Mammary epithelial cell (primary cell): ENCODE measurements at places on chromosomes 1 and 21.

DNA sequence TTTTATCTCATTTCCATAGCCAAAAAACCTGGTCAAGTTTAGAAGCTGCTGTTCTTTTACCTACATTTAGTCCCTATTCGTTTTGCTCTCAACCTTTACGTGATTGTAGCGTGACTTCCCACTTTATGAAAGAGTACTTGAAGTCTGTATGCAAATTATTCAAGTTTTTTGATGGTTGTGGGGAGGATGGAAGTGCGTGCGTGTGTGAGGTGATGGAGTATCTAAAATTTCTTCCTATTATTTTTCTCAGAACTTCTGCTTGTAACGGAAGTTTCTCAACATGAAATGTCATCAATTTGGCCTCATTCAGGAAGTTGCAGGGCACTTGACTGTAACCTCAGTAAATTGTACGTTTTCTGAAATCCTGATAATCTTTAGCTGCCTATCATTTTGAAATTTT lies 64.0 kb downstream of the SAMSN1 start:
- no peak for DNase-seq

- DNase-seq: no peak
These were observed 19.3 kb downstream of the TEX38 start for GRCh38 chr1:46690931-46691421.

GRCh38 chr1:2946999-2947690 lies 74.1 kb upstream of the ACTRT2 start:
- no peak for DNase-seq

DNA sequence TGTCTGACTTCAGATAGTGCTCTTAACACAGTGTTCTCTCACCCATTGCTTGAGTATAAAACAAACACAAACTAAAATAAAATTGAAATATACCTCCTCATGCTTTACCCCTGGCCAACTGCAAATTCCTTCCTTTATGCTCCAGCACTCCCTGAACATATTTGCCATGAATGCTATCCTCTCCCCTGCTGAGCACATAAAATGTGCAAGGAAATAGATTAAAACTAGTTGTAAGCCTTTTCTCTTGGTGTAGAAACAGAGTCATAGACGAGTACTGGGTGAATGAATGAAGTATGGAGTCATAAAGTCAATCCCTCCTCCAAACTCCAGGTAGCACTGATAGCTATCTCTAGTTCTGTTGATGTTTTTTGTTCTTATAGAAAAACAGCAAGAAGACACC lies 2.6 kb downstream of the GPR161 start:
- DNase-seq: no peak

GRCh38 chr1:14778898-14779865 lies 180.7 kb downstream of the KAZN start:
- no peak for DNase-seq
